Kidney tubule cell (primary cell): ENCODE measurements at places on chromosomes 6 and 20.
A peak's percentile ranks its signal among the peaks of the same experiment; 100 is the strongest.

- no peak for DNase-seq
These were observed 17.1 kb downstream of the SSR1 start for GRCh38 chr6:7295916-7296315.

- no peak for DNase-seq
These were observed 4.5 kb upstream of the COL9A3 start for GRCh38 chr20:62812181-62812906.

GRCh38 chr6:19157486-19157885 lies 679.7 kb upstream of the ID4 start:
- no peak for DNase-seq

GRCh38 chr6:46815130-46815529 lies 21.9 kb downstream of the MEP1A start:
- peak; percentile 82 for DNase-seq

GRCh38 chr20:22525069-22525820 lies 59.1 kb downstream of the FOXA2 start:
- DNase-seq: no peak

DNA sequence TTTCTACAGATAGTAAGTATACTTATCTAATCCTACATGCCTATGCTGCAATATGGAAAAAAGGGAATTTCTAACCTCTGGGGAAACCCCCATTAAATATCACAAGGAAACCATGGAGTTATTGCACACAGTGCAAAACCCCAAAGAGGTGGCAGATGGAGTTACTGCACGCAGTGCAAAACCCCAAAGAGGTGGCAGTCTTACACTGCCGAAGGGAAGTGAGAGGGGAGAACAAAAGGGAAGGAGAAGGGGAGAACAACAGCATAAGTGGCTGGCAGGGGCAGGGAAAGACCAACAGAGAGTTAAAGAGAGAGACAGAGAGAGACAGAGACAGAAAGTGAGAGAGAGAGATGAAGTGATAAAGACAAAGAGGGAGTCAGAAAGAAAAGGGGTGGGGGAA lies 43.8 kb upstream of the EIF2S2 start:
- DNase-seq: no peak

DNA sequence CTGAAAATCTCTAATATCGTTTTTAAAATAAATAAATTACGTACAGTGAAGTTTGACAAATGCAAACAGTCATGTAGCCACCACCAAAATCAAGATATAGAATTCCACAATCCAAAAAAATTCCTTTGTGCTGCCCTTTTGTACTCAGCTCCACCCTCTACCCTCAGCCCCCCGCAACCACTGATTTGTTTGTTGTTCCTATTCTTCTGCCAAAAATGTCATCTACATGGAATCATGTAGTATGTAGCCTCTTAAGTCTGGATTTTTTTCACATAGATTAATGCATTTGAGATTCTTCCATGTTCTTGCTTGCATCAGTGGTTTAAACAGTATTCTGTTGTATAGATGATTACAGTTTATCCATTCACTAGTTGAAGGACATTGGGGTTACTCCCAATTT lies 8.5 kb upstream of the REPS1 start:
- DNase-seq: no peak

DNA sequence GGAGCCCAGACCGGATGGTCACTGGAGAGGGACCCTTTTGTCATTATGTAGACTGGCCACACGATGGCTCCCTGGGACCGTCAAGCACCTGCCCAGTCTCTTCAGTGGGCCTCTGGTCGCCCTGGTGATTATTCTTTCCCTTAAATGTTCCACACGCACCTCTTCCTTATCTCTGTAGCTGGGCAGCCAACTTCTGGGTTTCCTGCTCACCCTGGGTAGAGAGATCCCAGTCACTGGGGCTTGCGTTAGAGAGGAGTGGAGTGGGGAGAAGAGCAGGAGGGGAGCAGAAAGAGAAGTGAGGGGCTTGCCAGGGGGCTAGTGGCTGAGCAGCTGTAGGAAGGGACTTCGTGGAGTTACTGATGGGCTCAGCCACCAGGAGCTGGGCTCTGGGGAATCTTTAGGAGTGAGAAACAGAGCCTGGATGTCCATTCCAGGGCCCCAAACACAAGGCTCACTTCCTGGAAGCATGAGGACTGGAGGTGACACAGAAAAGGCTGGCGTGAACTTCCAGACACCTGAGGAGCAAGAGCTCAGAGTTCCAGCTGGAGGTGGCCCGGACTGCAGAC lies 150.1 kb downstream of the DHX35 start:
- peak; percentile 61 for DNase-seq

- DNase-seq: no peak
These were observed 11.5 kb downstream of the PSMG4 start for GRCh38 chr6:3270258-3270657.

GRCh38 chr6:14088600-14089192 lies 28.9 kb upstream of the CD83 start:
- DNase-seq: no peak

DNA sequence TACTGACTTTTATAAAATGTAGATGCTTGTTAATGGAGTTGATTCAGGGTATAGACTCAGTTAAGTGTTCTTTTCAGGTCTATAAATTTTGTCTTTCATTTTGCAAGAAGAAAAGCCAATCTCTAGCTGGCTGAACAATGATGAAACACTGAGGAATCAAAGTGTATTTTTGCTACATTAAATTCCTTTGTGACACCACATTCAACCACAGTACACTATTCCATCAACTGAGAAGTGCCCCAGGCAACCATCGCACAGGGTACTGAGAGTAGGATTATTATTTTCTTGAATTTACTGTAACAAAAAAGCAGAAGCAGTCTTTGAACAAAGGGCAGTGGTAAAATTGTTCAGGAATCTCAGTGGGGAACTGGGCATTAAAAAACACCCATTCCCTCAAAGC lies 83.6 kb downstream of the PREP start:
- DNase-seq: no peak

GRCh38 chr6:12490904-12491571 lies 200.9 kb downstream of the EDN1 start:
- DNase-seq: peak; percentile 68

GRCh38 chr6:165229216-165229615 lies 80.2 kb downstream of the C6orf118 start:
- DNase-seq: no peak

DNA sequence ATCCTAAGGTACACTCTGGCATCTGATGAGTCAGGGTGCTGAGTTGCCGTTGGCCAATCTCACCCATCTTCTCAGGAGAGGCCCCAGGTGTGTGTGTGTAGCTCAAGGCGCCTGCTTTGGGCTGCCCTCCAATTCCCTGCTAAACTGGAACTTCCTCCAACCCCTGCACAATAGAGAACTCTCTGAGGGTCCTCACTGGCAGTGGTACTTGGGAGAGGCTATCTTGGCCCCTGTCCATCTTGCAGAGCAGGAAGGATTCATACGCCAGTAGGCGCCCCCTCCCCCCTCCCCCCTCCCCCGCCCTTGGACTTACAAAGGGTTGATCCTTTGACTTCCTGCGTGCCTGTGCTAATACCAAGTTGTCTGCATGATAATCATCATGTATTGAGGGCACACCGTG lies 173.6 kb downstream of the SASH1 start:
- no peak for DNase-seq
